ENCODE measurements at places on chromosomes 13 and 19.

DNA sequence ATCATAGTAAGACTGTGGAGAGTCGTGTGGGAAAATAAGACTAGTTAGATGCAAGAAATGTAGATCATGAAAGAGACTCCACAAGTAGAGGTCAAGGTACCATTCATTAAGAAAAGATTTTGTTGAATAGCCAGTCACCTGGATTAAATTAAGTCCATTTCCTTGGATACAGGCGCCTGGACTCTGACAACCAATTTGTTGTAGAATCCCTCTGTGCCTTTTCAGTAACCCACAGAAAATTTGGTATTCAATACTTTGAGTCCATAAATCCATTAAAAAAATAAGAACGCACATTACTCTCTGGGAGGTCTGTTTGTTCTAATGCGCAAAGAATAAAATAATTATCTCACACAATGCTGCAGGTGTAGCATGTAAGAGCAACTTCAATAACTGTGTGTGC lies 469.4 kb downstream of the KLF12 start:
- DNase-seq = no peak

DNA sequence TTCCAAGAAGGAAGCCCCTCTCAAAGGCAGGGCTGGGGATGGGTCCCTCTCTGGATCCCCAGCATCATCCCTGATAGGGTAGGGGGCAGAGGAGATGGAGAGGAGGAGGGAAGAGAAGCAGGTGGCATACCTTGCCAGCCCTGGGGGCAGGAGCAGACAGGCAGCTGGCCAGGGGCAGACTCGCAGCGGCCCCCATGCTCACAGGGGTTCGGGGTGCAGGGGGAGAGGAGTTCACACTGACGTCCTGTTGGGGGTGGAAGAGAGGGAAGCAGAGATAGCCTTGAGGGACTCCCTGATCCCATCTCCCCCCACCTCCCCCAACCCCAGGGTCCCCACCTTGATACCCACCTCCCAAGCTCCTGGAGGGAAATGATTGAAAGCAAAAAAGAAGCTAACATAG lies 16.0 kb downstream of the NOTCH3 start:
- DNase-seq = no peak

DNA sequence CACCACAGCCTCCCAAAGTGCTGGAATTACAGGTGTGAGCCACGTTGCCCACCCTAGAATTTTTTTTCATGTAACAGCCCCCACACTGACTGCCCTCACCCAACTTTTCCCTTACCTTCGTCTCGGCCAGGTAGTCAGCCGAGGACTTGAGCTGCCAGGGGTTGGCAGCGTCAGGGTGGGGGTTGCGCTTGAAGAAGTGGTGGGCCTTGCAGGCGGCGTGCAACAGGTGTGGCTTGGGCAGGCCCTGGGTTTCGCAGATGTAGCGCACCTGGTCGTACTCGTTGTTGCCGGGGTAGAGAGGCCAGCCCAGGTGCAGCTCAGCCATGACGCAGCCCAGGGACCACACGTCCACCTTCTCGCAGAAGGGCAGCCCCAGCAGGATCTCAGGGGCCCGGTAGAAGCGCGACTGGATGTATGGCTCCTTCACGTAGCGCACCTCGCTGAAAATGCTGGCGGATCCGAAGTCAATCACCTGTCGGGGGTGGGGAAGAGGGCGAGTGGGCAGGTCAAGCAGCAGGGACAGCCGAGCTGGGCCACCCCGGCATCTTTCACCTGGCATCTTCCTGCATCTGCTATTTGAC lies 6.2 kb downstream of the HIPK4 start:
- DNase-seq = no peak

DNA sequence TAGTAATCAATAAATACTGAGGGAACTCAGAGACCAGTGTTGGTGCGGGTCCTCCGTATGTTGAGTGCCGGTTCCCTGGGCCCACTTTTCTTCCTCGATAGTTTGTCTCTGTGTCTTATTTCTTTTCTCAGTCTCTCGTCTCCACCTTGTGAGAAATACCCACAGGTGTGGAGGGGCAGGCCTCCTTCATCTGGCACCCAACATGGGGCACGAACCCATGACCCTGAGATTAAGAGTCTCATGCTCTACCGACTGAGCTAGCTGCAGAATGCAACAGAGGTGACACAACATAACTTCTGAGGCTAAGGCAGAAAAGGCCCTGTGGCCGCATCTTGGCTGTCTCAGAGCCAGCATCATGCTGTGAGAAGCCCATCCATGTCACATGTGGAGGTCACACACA lies 5.3 kb upstream of the ZNF613 start:
- DNase-seq = no peak

- DNase-seq = no peak
Measured at GRCh38 chr13:90594681-90595080, 752.8 kb upstream of the MIR17HG start.

DNA sequence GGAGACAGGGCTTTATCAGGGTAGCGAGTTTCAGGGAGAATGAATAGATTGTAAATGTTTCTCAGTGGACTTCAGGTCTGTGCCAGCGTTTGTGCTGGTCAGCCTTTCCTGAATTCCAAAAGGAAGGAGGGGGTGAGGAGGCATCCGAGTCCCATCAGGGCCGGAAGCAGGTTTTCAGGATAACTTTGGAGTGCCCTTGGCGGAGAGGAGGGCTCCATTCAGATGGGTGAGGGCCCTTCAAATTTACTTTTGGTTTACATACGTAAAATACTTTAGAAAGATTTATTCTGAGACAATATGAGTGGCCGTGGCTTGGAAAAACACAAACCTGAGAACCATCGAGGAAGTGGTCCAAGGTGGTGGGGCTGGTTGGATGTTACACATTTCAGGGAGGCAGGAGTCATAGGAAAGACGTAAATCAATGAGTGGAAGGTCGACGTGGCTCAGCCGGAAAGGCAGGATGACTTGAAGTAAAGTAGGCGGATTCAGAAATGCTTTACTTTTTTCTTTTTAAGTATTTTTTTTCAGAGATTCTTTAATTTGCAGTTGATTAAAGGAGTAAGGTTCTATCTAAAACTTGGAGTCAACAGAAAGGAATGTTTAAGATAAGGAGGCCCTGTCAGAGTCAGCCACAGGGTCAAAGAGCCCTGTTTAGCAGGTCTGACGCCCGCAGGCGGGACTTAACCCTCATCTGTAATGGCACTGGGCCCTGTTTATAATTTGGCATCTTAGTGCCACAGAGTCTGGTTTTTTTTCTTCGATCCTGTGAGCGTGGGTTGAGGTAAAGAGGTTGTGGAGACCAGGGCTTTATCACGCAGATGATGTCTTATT lies 32.8 kb downstream of the ATP11A start:
- DNase-seq = no peak

DNA sequence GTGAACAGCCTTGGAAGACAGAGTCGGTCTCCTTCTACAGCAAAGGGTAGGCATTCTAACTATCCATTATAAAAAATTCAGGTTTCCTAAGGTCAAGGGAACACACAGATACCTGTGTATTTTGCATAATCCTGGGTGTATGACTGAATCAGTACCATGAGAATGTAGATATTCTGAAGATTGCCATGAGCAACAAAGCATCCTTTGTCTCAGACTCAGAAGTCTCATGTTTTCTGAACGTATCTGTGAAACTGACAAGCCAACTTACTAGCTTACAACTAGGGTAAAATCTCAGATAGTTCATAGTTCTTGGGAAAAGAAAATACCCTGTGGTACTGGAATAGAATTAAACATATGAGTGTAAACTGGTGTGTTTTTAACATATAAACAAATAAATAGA lies 6.5 kb downstream of the ZNF566 start:
- no peak for DNase-seq

GRCh38 chr19:5703819-5704818 lies 14.0 kb downstream of the RPL36 start:
- no peak for DNase-seq

DNA sequence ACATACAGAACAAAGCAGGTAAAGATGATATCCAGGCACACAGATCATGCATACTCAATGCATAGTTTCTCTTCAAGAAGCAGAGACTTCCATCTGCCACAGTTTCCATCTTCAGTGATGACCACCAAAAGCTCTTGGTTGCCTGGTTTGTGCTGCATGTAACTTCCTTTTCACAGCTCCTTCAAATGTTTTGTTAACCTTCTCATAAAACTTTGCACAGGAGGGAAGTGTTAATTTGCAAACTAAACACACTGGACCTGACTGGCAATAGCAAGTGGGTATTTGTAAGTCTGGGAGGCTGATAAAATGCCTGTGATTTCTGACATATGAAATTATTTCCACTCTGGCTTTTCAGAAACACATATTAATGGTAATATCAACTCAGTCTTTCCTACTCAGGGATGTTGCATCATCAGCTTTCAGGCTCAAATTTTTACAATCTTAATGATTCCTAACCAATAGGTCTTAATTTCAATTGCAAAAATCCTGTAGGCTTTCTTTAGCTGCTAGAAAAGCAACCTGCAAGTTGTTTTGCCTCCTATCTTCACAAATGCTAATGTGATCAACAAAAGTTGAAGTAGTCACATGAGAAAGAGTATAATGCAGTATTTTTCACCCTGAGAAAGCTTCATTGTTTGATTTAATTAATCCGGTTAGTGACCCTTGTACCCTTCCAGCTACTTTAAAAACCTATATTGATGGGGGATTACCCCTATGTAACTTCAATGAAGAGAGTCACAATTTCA lies 575.6 kb downstream of the DIAPH3 start:
- DNase-seq = no peak

GRCh38 chr19:16829010-16829821 lies at the start of gene SIN3B:
Gene SIN3B, plus strand, starts transcription at chr19:16829398. Its CDS starts 23 bp downstream, at chr19:16829421.
- DNase-seq = peak; percentile 75

- no peak for DNase-seq
Measured at GRCh38 chr19:3550947-3551791, 6.2 kb downstream of the MFSD12 start.

GRCh38 chr19:14536926-14537692 lies 7.7 kb downstream of the TECR start:
- DNase-seq = no peak

- no peak for DNase-seq
Measured at GRCh38 chr19:1154731-1155351, 19.2 kb downstream of the SBNO2 start.
